ENCODE measurements at places on chromosomes 2 and 18. TPM values are rescaled to one million over a fixed set of nuclear protein-coding genes. Genes with fewer than 3 reads are reported as not detected.
A peak's percentile ranks its signal among the peaks of the same experiment; 100 is the strongest.

DNA sequence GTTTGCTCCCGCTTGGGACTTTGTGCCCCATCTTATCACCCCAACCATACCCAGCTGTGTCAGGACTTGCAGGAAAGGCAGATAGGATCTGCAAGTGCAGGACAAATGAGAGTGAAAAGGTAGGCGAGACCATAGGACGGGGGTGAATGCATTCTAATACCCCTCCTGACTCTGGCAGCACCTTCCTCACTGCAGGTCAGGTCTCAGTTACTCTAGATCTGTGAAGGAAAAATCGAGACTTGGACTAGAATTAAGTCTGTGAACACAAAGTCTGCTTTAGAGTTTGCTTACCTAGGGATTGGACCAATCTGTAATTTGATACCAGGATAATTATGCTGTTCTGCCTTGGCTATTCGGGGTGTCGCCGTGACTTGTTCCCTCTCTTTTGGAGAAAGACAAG is 19.7 kb downstream of the NT5DC4 start:
- DNase-seq: no peak
- H3K4me1 ChIP-seq: peaks cover 25% of the 10 kb centered on the region
- no peak overlapping the region for H3K27ac ChIP-seq
- H3K4me3 ChIP-seq: no peak overlapping the region
- H3K36me3 ChIP-seq: peaks cover 63% of the 10 kb centered on the region
- H3K27me3 ChIP-seq: no peaks in the 10 kb centered on the region

GRCh38 chr2:206054952-206055351 is 31.0 kb downstream of the INO80D start:
- H3K4me3 ChIP-seq: no peak overlapping the region
- no peaks in the 10 kb centered on the region for H3K4me1 ChIP-seq
- H3K36me3 ChIP-seq: peaks cover 17% of the 10 kb centered on the region
- H3K27me3 ChIP-seq: no peaks in the 10 kb centered on the region
- no peak overlapping the region for H3K27ac ChIP-seq

GRCh38 chr2:66938471-66938967 is 458.6 kb upstream of the ETAA1 start:
- no peaks in the 10 kb centered on the region for H3K36me3 ChIP-seq
- no peaks in the 10 kb centered on the region for H3K27me3 ChIP-seq
- DNase-seq: no peak
- H3K27ac ChIP-seq: no peak overlapping the region
- no peaks in the 10 kb centered on the region for H3K4me1 ChIP-seq
- no peak overlapping the region for H3K4me3 ChIP-seq

DNA sequence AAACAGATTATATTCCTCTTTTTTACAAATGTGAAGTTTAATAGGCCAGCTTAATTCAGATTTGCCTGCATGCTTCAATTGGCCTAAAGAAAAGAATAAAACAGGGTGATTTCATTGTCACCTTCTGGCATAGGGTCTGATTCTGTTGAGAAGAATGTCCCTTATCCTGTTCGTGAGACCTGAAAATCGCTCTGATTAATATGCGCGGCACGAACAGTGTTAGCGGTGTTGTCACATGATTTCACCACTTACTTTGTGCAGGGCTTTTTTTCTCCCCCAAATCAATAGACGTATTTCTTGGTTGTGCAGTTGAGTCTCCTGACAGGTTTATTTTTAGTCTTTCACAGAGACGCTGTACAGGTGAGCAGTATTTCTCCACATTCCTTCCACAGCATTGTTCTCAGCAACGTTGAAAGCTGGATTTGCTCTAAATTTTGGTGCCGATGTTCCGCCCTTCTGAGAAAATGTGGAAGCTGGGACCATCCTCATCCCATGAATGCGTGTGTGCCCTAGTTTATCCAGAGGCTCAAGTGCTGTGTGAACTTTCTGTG is 81.9 kb downstream of the ITGB1BP1 start:
- H3K4me1 ChIP-seq: peaks cover 43% of the 10 kb centered on the region
- H3K4me3 ChIP-seq: no peak overlapping the region
- H3K27ac ChIP-seq: no peak overlapping the region
- no peaks in the 10 kb centered on the region for H3K27me3 ChIP-seq
- no peak for DNase-seq
- H3K36me3 ChIP-seq: peaks cover 51% of the 10 kb centered on the region

- no peak overlapping the region for H3K27ac ChIP-seq
- H3K4me3 ChIP-seq: no peak overlapping the region
- DNase-seq: peak; percentile 64
- no peaks in the 10 kb centered on the region for H3K4me1 ChIP-seq
These were observed 1030.1 kb upstream of the POU3F3 start for GRCh38 chr2:103823847-103824246.

- H3K4me3 ChIP-seq: peak overlapping the region; percentile 98
- H3K36me3 ChIP-seq: peaks cover 12% of the 10 kb centered on the region
- H3K4me1 ChIP-seq: peaks cover 13% of the 10 kb centered on the region
- peak overlapping the region; percentile 77 for H3K27ac ChIP-seq
- peak; percentile 52 for DNase-seq
These were observed 513 bp downstream of the TRIP12 start for GRCh38 chr2:229921101-229921891.

DNA sequence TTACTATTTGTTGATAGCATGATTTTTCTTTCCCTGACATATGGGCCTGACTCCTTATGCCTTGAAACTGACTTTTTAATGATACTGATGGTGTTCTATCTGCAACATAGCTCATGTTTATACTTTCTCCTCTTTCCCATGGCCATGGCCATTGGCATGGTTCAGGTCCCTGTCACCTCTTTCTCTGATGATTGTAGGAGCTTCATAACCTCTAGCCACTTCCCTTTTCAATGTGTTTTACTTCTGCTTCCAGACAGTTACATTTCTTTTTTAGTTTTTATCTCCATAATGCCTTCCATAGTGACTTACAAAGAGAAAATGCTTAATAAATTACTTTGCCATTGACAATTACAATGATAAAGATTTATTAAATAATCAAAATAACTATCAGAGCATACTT is 177.9 kb upstream of the SETBP1 start:
- H3K4me3 ChIP-seq: no peak overlapping the region
- no peaks in the 10 kb centered on the region for H3K36me3 ChIP-seq
- no peak for DNase-seq

DNA sequence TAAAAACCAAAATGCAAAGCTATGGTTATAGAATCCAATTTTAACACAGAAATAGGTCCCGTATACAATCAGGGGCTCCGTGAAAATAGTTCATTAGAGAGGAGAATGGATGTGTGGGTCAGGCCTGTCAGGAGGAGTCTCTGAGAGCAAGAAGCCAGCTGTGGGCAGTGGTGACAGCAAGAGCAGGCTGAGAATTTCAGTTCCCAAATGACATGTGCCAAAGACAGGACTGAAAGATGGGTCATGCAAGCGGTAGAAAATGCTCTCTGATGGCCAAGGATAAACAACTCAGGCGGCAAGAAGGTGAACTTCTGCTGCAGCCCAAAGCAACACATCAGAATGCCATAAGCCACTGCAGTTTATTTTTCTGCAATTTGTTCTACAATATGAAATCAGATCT is 100.4 kb downstream of the CCDC141 start:
- no peak overlapping the region for H3K27ac ChIP-seq
- peaks cover 36% of the 10 kb centered on the region for H3K27me3 ChIP-seq

GRCh38 chr2:19911808-19912509 is 10.2 kb upstream of the TTC32 start:
- 0 out of 2 replicates have a peak overlapping the region, but pooled peaks have one; percentile 6 for H3K4me3 ChIP-seq
- H3K27ac ChIP-seq: peak overlapping the region; percentile 71
- 0 out of 2 replicates have a peak, but pooled peaks cover 4% of the 10 kb centered on the region for H3K36me3 ChIP-seq
- H3K4me1 ChIP-seq: peaks cover 32% of the 10 kb centered on the region

DNA sequence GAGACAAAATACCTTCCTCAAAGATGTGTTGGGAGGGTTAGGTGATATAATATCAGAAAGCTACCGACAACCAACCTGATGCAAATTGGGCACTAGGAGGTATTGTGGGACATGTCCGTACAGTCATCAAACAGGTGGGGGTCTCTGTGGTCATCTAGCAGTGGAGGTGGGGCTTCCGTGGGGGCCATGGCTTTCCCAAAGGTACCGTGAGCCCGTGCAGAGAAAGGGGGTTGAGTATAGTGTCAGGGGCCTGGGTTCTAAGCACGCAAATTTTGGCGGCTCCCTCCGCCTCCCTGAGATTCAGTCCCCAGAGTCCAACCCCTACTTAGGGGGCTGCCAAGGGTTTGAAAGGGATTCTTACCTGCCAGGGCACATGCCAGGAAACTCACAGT is 32.6 kb downstream of the HJURP start:
- DNase-seq: no peak
- H3K4me1 ChIP-seq: no peaks in the 10 kb centered on the region
- no peaks in the 10 kb centered on the region for H3K27me3 ChIP-seq
- no peaks in the 10 kb centered on the region for H3K36me3 ChIP-seq
- no peak overlapping the region for H3K27ac ChIP-seq
- H3K4me3 ChIP-seq: no peak overlapping the region

DNA sequence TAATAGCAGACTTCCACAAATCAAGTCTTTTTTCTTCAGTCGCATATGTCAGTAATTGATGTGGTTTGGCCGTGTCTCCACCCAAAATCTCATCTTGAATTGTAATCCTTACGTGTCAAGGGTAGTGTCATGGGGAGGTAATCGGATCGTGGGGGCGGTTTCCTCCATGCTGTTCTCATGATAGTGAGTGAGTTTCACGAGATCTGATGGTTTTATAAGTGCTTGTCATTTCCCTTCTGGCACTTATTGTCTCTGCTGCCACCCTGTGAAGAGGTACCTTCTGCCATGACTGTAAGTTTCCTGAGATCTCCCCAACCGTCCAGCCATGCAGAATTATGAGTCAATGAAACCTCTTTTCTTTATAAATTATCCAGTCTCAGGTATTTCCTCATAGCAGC is 478.8 kb downstream of the PTPRM start:
- H3K4me3 ChIP-seq: no peak overlapping the region
- peaks cover 9% of the 10 kb centered on the region for H3K4me1 ChIP-seq
- no peaks in the 10 kb centered on the region for H3K27me3 ChIP-seq
- no peak for DNase-seq

DNA sequence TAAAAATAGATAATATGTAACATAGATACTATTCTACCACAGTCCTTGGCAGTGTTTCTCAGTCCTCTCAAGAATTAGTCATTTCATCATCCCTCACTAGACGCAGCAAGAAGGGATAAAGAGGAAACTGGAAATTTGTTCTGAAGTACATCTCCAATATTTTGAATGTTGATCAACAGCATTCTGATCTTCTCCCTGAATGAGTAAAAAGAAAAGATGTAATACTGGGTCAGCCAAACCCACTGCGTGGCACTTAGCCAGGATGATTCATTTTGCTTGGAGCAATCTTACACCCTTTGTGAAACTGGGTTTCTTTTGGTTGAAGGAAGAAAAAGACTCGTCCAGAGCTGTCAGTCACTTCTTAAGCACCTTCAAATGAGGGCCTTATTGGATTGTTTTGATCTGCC is 54.1 kb downstream of the TAF1B start:
- no peaks in the 10 kb centered on the region for H3K27me3 ChIP-seq
- DNase-seq: peak; percentile 99
- no peaks in the 10 kb centered on the region for H3K36me3 ChIP-seq
- H3K4me1 ChIP-seq: peaks cover 27% of the 10 kb centered on the region
- peak overlapping the region; percentile 25 for H3K27ac ChIP-seq

DNA sequence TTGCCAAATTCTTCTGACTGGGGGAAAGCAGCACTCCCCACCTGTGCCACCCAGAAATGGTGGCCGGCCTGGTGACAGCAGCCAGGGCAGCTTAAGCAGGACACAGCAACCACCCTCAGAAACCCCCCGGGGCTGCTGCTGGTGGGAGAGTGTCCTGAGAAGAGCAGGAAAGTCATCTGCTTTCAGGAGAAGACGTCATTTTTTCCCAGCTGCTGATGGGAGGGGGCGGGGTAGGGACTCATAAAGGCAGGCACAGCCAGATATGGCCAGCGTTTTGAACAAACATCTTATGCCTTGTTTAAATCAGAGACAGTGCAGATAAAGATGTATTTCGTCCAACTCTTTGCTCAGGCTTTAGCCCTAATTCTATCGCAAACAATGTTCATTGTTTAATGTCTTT is 139.5 kb downstream of the LRRC30 start:
- H3K4me1 ChIP-seq: peaks cover 6% of the 10 kb centered on the region
- H3K4me3 ChIP-seq: no peak overlapping the region
- H3K27me3 ChIP-seq: no peaks in the 10 kb centered on the region
- DNase-seq: no peak
- H3K27ac ChIP-seq: no peak overlapping the region

- no peak overlapping the region for H3K27ac ChIP-seq
- no peak overlapping the region for H3K4me3 ChIP-seq
- no peaks in the 10 kb centered on the region for H3K4me1 ChIP-seq
- H3K36me3 ChIP-seq: no peaks in the 10 kb centered on the region
- DNase-seq: no peak
These were observed 5.5 kb downstream of the ZNF396 start for GRCh38 chr18:35371412-35372195.

GRCh38 chr2:143824791-143825190 is 695.1 kb downstream of the ZEB2 start:
- H3K27ac ChIP-seq: no peak overlapping the region
- DNase-seq: no peak
- H3K4me1 ChIP-seq: peaks cover 7% of the 10 kb centered on the region
- H3K36me3 ChIP-seq: no peaks in the 10 kb centered on the region
- no peak overlapping the region for H3K4me3 ChIP-seq

GRCh38 chr2:195486520-195486919 is 170.5 kb upstream of the SLC39A10 start:
- peaks cover 16% of the 10 kb centered on the region for H3K4me1 ChIP-seq
- H3K27ac ChIP-seq: no peak overlapping the region
- H3K4me3 ChIP-seq: no peak overlapping the region
- H3K36me3 ChIP-seq: no peaks in the 10 kb centered on the region
- H3K27me3 ChIP-seq: no peaks in the 10 kb centered on the region

GRCh38 chr2:100603948-100604633 is 41.3 kb downstream of the PDCL3 start:
- no peaks in the 10 kb centered on the region for H3K27me3 ChIP-seq
- no peak for DNase-seq
- H3K4me1 ChIP-seq: peaks cover 9% of the 10 kb centered on the region
- H3K27ac ChIP-seq: no peak overlapping the region
- H3K36me3 ChIP-seq: no peaks in the 10 kb centered on the region

DNA sequence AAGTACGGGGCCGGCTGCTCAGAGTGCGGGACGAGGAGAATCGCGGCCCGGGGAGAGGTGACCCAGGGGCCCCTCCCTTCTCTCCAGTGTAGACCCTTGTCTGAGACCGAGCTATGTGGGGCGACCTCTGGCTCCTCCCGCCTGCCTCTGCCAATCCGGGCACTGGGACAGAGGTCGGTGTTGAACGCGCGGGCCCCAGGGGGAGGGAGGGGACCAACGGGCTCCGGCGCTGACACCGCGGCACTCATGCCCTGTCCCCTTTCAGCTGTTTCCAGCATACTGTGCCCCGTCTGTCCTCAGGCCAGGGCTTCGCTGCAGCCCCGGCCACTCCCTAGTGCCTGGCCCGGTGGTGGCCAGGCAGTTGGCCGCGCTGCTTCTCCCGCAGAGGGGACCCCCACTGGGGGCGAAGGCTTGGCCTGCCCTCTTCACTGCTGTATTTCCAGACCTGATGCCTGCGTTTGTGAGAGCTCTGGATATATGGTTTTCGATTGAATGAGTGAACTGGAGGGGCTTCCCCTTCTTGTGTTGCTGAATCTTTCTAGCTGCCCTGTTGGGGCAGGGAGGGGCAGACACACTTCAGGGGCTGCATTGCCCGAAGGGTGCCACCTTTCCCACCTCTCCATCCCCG is 809 bp downstream of the DBI start:
- peaks cover 41% of the 10 kb centered on the region for H3K36me3 ChIP-seq
- DNase-seq: peak; percentile 37
- peaks cover 29% of the 10 kb centered on the region for H3K4me1 ChIP-seq
- H3K27ac ChIP-seq: peak overlapping the region; percentile 57
- H3K4me3 ChIP-seq: peak overlapping the region; percentile 79

Gene RANBP2
- 39.9 TPM for total RNA-seq

Gene MROH2A
- total RNA-seq: not detected

Gene DOK6
- total RNA-seq: not detected

Gene TUBA4B
- not detected for total RNA-seq

Gene PCARE
- total RNA-seq: not detected

Gene RMC1
- 27.6 TPM for total RNA-seq

Gene SPTBN1
- total RNA-seq: 235 TPM

Gene CNDP1
- not detected for total RNA-seq

Gene FER1L5
- total RNA-seq: not detected

Gene CABYR
- 5.4 TPM for total RNA-seq

Gene FIGN
- 1.5 TPM for total RNA-seq
